Peyer's patch (tissue), 4 donors: ENCODE measurements at places on chromosomes 5 and 9. TPM values are rescaled to one million over a fixed set of nuclear protein-coding genes. Genes with fewer than 3 reads are reported as not detected.

DNA sequence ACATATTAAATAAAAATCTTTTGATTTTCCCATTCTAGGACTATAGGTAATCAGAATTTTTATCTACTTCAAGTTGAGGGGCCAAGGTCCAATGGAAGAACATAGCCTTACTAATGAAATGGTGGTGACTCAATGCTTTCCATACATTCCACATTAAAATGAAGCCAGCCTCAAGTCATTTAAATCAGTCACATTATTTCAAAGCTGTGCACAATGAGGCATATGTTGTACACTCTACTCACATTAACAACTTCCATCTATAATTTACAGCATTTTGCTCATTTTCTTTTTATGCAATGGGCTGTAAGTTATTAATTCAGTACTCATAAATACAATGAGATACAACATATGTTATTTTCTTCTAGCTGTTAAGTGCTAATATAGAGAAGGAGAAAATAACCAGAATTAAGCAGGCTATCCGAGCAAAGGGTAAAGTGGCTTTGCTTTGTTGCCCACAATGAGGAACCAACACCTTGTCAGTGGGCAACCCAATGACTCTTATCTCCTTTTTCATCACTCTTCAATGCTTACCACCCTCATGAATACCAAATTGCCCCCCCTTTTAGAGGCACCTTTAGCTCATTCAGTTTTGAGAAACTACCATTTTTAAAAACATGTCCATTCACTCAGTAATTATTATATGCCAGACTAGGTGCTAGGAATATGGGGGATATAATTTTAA is 52.4 kb downstream of the TTLL11 start:
- no peak for DNase-seq

GRCh38 chr5:16926417-16926816 is 9.7 kb downstream of the MYO10 start:
- no peak for DNase-seq

Gene TNC
- total RNA-seq = 58.4 TPM

DNA sequence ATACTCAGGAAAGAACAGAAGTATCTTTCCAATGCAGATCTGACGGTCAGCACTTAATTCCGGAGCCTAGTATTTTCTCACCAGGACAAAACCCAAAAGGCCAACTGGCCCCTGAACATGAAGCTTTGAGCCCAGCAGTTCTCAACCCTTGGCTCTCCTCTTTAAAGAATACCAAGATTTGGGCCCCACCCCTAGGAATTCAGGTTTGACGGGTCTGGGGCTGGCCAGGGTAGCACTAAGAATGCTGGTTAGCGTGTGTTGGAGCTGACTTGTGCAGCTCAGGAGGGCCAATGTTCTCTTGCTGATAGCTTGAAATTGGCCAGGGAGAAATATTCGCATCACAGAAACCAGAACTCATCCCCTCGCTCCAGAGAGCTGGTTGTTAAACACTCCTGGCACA is 88.3 kb upstream of the PTCH1 start:
- DNase-seq = no peak

- no peak for DNase-seq
Observed at GRCh38 chr9:20569525-20569924, 52.8 kb downstream of the MLLT3 start.

DNA sequence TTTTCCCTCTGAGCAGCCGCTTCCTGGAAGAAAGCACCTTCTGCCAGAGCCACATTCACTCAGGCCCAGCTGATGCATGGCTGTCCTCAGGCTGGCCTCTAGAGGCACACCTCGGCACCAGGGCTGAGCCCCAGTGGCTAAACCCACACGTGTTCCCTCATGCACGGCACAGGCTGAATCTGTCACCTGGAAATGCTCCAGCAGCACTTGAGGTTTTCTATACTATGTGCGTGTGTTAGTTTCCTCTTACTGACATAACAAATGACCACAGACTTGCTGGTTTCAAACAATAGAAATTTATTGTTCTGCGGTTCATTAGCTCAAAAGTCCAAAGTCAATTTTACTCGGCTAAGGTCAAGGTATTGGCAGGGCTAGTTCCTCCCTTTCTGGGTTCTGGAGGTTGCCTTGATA is 141.4 kb downstream of the LRRC70 start:
- no peak for DNase-seq

DNA sequence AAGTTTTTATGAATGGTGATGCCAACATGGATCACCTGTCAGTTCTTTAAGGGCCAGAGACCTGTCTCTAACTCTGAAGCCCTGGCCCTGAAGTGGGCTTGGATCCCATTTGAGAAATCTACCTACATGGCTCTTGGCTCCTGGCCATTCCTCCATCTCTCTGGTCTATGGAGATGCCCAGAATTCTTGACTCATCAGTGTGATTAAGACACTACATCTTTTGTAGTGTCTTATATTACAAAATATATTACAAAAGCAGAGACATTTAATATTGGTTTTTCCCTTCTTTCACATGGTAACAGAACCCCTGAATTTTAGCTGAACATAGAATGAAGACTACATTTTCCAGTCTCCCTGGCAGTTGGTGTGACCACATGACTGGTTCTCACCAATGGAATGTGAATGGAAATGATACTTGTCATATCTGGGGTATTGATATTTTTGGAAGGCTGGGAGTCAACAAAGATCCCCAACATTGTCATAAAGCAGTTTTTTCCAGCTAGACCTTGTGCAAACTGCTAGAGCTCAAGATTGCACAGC is 198.3 kb downstream of the SREK1 start:
- no peak for DNase-seq

DNA sequence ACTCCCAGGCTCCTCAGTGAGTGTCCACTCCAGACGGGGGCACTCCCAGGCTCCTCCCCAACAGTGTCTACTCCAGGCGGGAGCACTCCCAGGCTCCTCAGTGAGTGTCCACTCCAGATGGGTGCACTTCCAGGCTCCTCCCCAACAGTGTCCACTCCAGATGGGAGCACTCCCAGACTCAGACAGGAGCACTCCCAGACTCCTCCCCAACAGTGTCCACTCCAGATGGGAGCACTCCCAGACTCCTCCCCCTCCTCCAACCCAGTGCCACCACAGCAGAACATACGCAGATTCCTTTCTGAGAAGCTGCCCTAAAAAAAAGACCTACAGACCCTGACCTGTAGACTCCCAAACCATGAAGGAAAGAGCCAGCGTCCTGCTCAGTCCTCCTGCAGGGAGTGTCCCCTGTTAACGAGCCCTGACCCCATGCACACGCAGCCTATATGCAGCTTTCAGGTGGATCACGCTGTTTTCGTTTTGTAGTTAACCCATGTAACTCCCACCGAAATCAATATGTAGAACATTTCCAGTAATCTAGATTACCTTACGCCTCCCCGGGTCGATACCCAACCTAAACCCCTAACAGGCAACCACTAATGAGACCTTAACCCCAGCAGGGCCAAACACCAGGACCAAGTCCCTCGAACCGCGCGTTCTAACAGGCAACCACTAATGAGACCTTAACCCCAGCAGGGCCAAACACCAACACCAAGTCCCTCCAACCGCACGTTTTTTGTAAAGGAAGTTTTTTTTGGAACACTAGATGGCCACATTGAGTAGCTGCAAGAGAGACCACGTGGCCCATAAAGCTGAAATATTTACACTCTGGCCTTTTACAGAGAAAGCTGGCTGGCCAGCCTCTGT is 15.7 kb downstream of the PNPLA7 start:
- no peak for DNase-seq

- DNase-seq = no peak
Observed at GRCh38 chr9:100294806-100295205, 57.9 kb downstream of the TEX10 start.

GRCh38 chr5:73485715-73486114 is 12.5 kb upstream of the BTF3 start:
- no peak for DNase-seq

- DNase-seq = peak; percentile 61
Observed at GRCh38 chr9:114452219-114453165, 52.8 kb downstream of the WHRN start.

Gene THBS4
- total RNA-seq = 1.0 TPM

Gene ADRA1B
- 1.7 TPM for total RNA-seq

DNA sequence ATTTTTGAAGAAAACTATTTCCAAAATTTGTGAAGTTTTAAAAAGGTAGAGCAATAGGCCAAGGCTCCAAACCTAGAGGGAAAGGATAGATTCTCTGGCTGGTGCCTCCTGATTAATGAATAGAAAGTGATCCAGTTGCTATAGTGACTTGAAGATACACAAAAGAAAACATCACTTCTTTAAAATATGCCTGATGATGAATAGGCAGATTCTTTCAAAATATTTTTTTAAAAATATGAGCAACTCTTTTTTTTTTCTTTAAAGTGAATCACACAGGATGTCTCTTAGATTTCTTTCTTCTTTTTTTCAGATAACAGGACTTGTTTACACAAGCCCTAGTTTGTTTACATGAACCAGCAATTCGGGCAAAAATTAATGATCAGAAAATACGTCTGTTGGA is 124.4 kb downstream of the RFK start:
- DNase-seq = no peak

GRCh38 chr5:72308853-72309191 is 11.2 kb downstream of the MRPS27 start:
- DNase-seq = no peak
